ENCODE measurements at places on chromosomes 2 and 18. TPM values are rescaled to one million over a fixed set of nuclear protein-coding genes. Genes with fewer than 3 reads are reported as not detected.

Gene RESP18
- not detected for polyA plus RNA-seq

Gene CTLA4
- polyA plus RNA-seq: 0.16 TPM

Gene SF3B1
- 750 TPM for polyA plus RNA-seq

Gene REG3G
- not detected for polyA plus RNA-seq

Gene FAM237A
- not detected for polyA plus RNA-seq

Gene LIPG
- 0.96 TPM for polyA plus RNA-seq

Gene CIB4
- not detected for polyA plus RNA-seq

Gene TBR1
- 0.03 TPM for polyA plus RNA-seq

Gene C2orf66
- 0.05 TPM for polyA plus RNA-seq

All from HepG2 (cell line).